ENCODE measurements at places on chromosomes 4 and X.
A peak's percentile ranks its signal among the peaks of the same experiment; 100 is the strongest.

DNA sequence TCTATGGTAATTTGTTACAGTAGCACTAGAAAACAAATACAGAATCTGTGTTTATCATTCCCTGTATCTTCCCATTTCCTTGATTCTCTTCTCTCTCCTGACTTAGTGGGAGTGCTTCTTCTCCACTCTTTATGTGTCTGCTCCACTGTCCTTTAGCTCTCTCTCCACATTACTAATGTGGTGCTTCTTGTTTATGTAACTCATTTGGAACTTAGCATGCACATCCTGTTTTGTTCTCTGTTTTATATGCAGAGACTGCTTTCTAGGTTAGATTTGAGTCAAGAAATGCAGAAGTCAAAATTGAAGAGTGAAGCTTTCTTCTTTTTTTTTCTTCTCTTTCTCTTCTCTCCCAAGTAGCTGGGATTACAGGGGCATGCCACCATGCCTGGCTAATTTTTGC lies 25.9 kb downstream of the ADH1A start:
- DNase-seq, result no peak

DNA sequence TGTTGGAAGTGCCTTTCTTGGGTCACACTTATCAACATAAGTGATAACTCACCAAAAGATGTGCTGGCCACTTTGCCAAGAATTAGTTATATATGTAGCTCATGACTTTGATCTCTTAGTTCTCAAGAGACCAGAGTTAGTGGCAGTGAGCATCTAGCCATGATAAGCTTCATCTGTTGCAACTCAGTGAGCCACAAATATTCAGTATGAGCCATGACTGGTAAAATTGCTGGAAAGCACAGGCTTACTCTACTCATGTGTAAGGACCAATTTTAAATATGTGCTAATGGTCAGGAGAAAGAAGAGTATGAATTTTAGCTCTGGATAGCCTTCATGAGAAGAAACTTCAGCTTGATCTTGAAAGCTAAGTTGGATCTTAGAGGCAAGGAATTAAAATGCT lies 59.4 kb upstream of the TLL1 start:
- DNase-seq, result no peak

DNA sequence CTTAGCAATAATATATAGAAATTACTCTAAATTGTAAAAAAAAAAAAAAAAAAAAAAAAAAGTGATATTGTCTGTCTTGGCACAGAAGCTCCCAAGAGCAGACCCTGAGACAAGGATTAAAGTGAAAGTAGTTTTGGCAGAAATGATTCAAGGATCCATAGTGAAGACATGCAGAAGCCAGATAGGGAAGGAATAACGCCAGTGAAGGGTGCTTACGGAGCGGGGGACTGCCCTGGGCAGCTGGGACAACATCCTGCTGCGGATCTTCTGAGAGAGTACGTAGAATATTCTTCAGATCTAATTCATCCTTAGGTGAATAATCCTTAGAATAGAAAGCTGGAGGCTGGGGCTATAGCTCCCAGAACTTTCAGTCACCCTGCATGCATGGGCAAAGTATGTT lies 39.8 kb downstream of the ARHGAP24 start:
- no peak for DNase-seq

DNA sequence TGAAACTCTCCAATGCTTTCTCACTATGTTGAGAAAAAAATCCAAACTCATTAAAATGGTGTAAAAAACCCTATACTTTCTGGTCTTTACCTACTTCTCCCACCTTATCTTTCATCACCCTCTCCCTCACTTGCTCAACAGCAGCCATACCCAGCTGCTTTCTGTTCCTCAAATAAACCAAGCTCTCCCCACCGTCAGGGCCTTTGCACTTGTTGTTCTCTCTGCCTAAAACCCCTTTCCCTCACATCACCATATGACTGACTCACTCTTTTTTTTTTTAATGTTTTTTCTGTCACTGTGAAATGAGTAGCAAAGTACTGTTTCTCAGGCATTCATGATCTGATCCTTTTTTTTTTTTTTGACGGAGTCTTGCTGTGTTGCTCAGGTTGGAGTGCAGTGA lies 122.3 kb upstream of the TMEM164 start:
- DNase-seq, result peak; percentile 79

Measured in NB4 (cell line).